ENCODE measurements at places on chromosomes 16 and 17.

- no peak for DNase-seq
Observed at GRCh38 chr16:55660026-55660425, 4.2 kb downstream of the SLC6A2 start.

GRCh38 chr16:3152027-3152276 lies 17.1 kb downstream of the ZNF213 start:
- DNase-seq: no peak

GRCh38 chr16:82612263-82612662 lies 14.5 kb upstream of the CDH13 start:
- no peak for DNase-seq

DNA sequence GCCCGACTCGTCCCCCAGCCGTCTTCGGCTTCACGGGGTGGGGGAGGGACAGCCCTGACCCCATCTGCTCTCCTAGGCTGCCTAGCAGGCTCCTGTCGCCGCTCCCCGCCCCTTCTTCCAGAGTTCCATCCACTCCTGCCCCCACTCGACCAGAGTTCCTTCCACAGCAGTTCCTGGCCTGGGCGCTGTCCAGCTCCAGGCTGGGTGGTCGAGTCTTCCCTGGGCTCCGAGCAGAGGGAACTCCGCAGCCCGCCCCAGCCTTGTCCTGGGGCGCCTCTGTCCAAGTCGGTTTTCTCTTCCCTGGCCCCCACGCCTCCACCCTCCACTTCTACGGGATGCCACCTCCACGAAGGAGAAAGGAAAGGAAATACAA lies 1.4 kb downstream of the PYY start:
- no peak for DNase-seq

- no peak for DNase-seq
Observed at GRCh38 chr17:80113033-80113484, 11.7 kb downstream of the GAA start.

GRCh38 chr17:33671491-33671890 lies 378.4 kb upstream of the ASIC2 start:
- DNase-seq: no peak

DNA sequence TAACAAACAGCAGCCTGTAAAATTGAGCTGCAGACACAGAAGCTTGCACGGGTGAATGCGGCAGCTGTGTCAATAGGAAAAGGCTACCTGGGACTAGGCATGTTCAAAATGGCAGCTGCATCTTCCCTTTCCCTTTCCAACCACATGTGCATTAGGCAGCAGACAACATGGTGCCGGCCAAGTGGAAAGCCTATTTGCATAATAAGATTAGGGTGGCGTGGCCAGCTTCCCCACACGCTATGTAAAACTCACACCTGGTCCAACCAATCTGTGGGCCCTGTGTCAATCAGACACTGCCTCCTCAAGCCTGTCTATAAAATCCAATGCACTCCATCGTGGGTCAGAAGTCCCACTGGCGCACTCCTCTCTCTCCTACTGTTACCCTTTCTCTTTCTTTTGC lies 61.0 kb upstream of the RBBP6 start:
- DNase-seq: no peak

All from esophagus squamous epithelium (tissue), 5 donors.